ENCODE measurements at places on chromosomes 11 and 22.

DNA sequence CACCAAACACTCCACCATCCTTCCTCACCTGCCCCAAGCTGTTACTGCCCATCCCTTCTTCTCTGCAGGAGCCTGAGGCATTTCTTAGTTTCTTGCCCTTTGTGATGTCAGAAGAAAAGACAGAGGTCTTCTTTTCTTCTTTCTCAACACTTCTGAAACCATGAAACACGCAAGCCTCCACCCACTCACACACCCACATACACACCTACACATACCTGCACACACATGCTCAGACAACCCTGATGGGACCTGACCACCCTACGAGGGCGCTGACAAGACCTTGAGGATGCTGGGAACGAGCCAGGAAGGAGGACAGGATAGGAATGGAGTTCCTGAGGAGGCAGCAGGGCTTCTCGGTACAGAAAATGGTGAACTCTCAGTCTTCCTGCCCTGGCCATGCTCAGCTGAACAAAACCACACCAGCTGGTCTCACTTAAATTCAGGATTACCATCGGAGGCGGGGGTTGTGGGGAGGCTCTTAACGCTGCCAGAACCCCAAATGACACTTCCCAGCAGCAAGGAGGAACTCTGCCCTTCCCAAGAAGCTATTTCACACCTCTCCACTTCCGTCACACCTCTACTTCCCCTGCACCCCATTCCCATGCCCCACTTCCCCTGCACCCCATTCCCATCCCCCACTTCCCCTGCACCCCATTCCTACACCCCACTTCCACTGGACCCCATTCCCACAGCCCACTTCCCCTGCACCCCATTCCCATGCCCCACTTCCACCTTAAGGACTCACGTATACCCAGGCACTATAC is 41.0 kb downstream of the CSF2RB start:
- no peak for DNase-seq

DNA sequence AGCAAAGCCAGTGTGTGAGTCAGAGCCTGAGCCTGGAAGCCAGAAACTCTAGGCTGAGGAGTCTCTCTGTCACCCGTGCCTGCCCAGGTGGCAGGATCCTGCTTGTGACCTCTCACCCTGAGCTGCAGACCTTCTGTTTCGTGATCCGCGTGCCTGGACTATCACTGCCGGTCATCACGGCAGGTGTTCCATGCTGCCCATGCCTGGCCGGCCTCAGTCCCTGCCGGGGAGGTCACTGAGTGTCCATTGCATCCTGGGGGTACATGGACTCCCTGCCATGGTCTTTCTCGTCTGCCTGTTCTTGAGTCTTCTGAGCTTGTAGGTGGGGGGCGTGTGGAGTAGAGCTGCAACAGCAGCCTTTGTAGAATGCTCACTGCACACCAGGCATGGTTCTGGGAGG is 1032.4 kb downstream of the TBC1D22A start:
- DNase-seq = no peak

GRCh38 chr11:77883775-77884174 is 62.8 kb downstream of the AAMDC start:
- no peak for DNase-seq

DNA sequence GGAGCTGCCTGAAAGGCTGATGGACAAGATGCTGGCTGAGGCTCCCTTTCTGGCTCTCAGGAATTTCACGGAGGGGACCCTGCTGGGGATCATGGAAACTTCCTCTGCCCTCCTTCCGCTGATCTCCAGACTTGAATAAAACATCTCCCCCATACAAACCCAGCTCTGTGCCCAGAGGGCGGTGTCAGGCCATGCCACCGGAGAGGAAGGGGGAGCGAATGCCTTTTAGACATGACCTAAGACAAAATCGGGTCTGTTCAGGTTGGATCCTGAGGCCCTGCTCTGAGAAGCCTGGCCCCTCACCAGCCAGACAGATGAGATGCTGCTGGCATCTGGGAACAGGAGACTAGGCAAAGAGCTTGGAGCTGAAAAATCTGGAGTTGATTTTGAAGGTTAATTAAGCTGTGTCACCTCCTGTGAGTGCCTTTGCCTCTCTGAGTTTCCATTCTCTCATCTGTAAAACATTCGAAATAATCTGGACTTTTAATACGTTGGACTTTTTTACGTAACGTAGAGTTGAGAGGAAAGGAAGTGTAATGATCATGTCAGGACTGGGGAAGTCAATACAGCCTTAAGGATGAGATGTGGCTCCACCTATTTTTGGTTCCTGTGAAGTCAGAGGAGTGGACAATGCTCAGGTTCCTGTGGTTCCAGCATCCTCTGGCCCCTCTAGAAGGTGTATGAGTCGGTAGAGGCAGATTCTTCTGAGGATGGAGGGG is 163.6 kb downstream of the ST3GAL4 start:
- no peak for DNase-seq

DNA sequence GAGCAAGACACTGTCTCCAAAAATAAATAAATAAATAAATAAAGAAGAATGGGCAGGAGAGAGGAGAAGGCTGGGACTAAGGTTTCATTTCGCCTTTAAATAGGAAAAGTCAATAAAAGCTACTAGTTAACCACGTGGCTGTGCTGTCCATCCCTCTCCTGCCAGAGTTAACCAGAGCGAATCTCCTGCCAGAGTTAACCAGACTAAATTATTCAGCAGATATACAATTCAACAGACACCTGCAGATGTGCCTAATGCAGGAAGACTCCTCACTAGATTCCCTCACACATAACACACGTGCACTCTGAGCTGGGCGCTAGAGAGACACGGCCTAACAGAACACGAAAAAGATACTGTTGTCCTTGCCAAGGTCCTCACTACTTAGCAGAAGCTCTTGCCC is 156.1 kb downstream of the IGLL1 start:
- no peak for DNase-seq

- no peak for DNase-seq
Observed at GRCh38 chr11:12454782-12455181, 77.4 kb downstream of the PARVA start.

DNA sequence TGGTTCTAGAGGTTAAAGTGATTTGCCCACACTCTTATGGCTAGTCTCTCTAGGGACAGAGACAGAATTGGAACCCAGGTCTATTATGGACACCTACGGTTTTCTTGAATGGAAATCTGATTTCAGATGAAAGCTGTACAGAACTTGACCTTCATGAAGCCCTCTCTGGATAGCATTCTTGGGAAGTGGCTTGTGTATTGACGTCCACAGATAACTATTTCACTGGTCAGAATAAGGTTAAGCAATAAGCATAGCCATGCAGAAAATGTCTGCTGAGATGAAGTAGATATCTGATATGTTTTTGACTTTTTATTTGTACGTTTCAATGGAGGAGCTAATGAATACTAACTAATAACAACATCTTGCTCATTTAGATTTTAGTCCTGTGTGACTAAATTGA is 1.1 kb downstream of the TLCD5 start:
- DNase-seq = no peak

GRCh38 chr22:29848111-29848510 is 10.0 kb upstream of the ASCC2 start:
- no peak for DNase-seq

- no peak for DNase-seq
Observed at GRCh38 chr11:25860677-25861450, 471.1 kb upstream of the ANO3 start.

DNA sequence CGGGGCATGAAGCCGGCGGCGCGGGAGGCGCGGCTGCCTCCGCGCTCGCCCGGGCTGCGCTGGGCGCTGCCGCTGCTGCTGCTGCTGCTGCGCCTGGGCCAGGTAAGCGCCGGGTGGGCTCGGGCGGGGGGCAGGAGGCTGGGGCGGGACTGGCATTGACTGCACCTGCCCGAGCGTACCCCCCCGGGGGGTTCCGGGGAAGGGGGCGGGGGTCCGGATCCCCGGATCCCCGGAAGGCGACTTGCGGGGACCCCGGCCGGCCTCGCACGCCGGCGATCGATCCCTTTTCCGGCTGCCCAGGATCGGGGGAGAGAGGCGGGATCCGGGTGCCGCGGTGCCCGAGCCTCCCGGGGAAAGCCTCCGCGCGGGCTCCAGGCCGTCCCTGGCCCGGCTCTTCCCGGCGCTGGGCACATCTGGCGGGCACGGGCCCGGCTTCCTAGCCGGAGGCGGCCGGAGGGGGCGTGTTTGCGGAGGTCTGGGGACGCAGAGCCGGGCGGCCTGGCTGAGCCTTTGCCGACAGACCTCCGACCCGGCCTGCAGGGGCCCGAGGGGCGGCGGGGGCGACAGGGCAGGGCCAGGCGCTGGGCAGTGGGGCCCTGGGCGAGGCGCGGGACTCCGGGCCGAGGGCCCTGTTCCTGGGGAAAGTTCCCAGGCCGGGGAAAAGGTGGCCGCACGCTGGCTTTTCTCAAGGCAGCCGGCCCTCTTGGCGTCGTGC is 705 bp downstream of the PTPRJ start:
- DNase-seq = no peak

GRCh38 chr11:72222907-72223614 is 1.5 kb upstream of the INPPL1 start:
- DNase-seq = peak; percentile 84

DNA sequence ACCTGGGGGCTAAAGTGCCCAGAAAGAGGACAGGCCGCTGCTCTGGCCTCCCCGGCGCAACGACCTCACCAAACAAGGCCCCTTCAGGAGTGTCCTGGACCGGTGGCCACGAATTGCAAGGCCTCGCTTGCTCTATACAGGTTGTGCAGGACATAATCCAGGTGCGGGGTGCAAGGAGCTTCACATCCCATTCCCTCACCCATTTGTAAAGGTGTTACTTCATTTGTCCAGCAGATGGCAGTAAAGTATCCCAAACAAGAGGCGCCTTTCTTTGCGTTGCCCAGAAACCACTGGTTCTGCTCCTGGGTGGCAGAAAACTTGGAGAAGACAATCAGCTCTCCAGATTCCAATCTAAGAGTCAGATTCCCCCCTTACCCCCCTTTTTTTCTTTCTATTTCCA is 35.9 kb upstream of the PRDM11 start:
- DNase-seq = no peak

GRCh38 chr11:119683783-119684182 is 45.2 kb downstream of the NECTIN1 start:
- DNase-seq = no peak

DNA sequence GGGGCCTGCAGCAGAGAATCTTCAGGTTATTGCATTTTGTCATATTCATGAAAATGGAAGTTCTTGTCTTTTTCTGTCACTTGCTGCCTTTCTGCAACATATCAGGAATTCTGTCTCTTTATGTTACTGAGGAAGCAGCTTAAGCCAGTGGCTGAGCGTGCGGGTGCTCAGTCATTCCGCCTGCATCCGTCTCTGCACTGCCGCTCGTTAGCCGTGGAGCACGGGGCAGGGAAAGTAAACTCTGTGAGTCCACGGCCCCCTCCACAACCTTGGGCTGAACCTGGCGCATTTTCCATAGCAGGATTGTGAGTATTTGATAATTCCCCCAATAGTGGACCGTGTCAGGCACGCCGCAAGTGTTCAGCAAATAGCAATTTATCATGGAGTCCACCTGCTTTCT is 1007.7 kb downstream of the BRD1 start:
- no peak for DNase-seq

GRCh38 chr22:45743687-45744086 is 72.1 kb downstream of the ATXN10 start:
- no peak for DNase-seq

DNA sequence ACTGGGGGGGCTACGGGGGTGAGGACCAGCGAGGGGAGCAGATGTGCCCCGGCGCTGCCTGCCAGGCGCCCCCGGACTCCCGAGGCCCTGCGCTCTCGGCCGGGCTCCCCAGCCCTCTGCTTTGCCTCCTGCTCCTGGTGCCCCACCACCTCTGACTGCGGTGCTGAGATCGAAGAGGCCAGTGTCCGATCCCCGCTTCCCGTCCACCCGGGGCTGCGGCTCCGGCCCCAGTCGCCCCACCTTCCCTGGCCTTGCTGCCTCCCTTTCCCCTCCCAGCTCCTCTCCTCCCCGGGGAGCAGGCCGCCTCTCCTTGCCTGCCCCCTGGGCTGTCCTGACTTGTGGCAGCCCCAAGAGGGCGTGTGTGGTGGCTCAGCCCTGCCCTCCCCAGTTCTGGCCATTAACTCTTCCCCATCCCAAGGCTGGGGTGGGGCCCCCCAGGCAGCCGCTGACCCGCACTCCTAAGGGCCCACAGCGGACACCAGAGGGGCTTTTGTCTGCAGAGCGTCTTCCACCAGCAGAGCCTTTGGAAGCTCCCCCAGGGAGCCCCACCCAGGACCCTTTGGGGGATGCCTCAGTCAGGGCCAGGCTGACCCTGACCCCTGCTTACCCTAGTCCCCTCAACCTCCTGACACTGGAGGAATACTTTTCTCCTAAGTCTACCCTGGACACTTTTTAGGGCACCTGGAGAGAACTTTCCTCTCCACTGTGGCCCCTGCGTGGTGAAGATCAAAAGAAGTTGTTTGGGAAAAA is 16.6 kb downstream of the RTN4RL2 start:
- DNase-seq = no peak

- no peak for DNase-seq
Observed at GRCh38 chr11:78420255-78420764, 2.7 kb upstream of the GAB2 start.

- no peak for DNase-seq
Observed at GRCh38 chr11:104713401-104713800, 184.9 kb downstream of the CASP12 start.

- DNase-seq = no peak
Observed at GRCh38 chr11:131626788-131627187, 256.4 kb downstream of the NTM start.

DNA sequence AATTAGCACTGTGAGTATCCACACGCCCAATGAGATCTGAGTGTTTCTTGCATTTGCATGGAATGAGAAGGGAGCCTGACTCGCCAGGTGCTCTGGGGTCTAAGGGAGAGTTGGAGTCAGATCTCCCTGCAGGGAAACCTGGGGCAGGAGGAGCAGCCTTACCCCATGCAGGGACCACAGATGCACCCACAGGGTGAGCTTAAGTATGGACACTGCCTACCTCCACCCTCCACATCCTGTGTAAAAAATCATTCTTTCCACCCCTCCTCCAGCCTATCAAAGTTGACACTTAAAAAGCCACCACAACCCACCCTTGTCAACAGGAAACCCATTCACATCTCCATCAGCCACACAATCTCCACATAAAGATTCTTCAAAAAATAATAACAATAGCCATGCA is 67.0 kb upstream of the IGLL5 start:
- no peak for DNase-seq

DNA sequence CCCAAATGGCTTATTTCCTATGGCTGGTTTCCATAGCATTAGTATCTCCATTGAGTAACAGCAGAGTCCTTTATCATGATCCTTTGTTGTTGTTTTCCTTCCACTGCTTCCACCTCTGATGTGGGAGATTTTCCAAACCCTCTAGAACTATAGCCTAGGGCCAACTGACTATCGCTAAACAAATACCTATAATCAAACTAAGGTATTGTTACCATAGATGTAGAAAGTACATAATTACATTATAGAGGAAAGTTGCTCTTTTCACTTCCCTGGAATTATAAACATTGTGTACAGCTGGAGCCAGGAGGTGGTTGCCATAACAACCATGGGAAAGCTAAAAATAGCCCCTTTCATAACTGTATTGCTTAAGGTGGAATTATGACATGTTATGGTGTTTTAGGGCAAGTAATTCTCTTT is 47.0 kb upstream of the ALKBH3 start:
- DNase-seq = no peak

GRCh38 chr11:61007956-61008896 is 36.7 kb downstream of the CD6 start:
- DNase-seq = no peak

- DNase-seq = no peak
Observed at GRCh38 chr11:68313574-68314202, 1.3 kb downstream of the LRP5 start.

GRCh38 chr22:42258126-42258525 is 12.3 kb downstream of the TCF20 start:
- DNase-seq = no peak

GRCh38 chr11:68966894-68967780 is 13.6 kb downstream of the MRGPRD start:
- DNase-seq = no peak
